ENCODE measurements at places on chromosomes 6 and 20.

DNA sequence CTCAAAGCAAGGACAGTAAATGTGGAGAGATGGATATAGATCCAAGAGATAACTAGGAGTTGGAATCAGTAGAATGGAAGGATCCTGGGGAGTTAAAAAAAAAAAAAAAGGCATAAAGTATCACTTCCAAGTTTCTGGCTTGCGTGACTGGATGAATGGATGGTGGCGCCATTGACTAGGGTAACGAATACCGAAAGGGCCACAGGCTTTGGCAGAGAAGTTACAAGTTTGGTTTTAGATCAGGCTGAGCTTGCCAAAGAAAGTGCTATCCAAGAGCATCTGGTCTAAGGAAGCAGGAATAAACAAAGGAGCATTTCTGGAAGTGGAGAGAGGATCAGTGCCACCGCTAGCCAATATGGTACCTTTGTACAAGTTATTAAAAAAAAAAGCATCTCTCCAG lies 17.5 kb downstream of the L3MBTL1 start:
- DNase-seq = no peak

GRCh38 chr6:160348223-160349019 lies at the start of gene SLC22A3:
TSS of gene SLC22A3 (plus strand) at chr6:160348378. CDS start at chr6:160348420, 42 bp downstream.
- peak; percentile 6 for DNase-seq

GRCh38 chr6:40313582-40313981 lies 273.6 kb downstream of the LRFN2 start:
- no peak for DNase-seq

GRCh38 chr6:3579652-3580175 lies 122.9 kb upstream of the SLC22A23 start:
- DNase-seq = no peak

GRCh38 chr6:142706210-142706609 lies 238.8 kb downstream of the HIVEP2 start:
- no peak for DNase-seq

DNA sequence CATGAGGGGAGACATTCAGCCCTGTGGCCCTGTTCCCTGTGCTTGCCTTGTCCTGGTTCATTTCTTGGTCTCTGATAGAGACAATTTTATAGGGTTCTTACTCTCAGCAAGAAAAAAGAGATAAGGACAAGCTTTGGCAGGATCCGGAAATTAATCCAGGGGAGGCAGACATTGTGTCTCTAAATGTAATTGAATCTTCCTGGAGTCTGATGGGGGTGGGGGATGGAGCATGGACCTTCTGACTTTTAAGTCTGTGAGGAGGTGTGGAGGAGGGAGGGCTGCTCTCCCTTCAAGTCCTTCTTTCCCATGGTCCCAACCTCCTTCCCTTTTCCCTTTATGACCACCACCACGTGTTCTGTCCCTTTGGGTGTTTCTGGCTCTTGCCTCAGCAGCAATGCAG lies 512.7 kb downstream of the DHX35 start:
- DNase-seq = no peak

GRCh38 chr6:44266347-44266746 lies 996 bp upstream of the NFKBIE start:
- no peak for DNase-seq

DNA sequence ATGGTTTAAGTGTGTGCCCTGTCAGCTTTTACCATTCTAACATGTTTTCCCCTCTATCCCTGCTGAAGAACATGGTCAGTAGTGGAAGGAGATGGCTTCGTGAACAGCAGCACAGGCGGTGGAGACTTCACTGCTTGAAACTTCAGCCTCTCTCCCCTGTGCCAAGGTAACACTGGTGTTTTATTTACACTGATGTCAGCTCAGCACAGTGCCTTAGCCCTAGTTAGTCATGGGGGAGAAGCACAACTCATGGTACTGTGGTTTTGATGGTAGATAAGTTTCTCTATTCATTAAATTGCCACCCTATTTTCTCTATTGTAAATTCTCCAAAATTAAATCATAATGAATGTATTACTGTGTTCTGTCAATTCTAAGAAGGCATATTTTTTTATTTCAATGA lies 56.6 kb downstream of the MTHFD1L start:
- DNase-seq = no peak

GRCh38 chr6:85983032-85983659 lies 340.5 kb upstream of the SYNCRIP start:
- no peak for DNase-seq

DNA sequence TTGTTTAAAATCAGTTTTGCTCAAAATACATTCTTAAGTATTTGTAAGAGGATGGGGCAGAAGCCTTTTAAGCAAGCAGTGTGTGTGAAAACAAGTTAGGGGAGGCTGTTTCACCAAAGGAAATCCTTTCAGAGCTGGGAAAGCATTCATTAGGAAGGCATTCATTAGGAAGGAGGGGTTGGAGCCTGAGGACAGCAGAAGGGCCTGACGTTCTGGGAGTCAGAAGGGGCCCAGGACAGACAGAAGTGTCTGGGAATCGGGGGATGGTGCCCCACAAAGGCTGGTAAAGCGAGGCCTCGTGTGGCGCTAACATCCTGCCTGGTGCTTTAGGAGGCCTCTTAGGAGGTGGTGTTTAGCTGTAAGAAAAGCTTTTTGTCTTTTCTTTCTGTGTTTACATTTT lies 80.6 kb upstream of the NXT1 start:
- no peak for DNase-seq

GRCh38 chr20:50464026-50464724 lies 46.0 kb upstream of the PTPN1 start:
- DNase-seq = no peak

- no peak for DNase-seq
Measured at GRCh38 chr6:135257631-135258405, 76.7 kb downstream of the MYB start.

GRCh38 chr6:165774903-165775601 lies 112.0 kb upstream of the PDE10A start:
- peak; percentile 50 for DNase-seq

GRCh38 chr6:77371748-77372147 lies 91.5 kb downstream of the HTR1B start:
- DNase-seq = no peak

GRCh38 chr6:25486550-25486949 lies 165.5 kb upstream of the SCGN start:
- no peak for DNase-seq
